Hepatocyte (in vitro differentiated cells): ENCODE measurements at places on chromosomes 1 and 21. TPM values are rescaled to one million over a fixed set of nuclear protein-coding genes. Genes with fewer than 3 reads are reported as not detected.

DNA sequence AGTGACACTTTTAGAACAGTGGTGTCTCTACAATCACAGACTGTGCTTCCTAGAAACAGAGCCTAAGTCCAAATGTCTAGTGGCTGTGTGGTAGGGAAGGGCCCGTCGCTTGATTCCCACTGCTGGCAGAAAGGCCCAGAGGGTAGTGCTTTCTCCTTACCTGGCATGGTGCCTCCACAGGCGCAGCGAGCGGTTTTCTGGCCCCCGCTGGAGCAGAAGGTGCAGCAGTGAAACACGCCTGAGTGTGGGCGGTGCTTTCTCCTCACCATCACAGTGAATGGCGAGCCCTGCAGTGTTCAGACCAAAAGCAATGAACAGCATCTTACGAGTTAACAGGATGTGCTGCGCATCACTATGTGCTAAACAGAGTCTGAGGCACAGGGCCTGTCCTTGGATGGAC lies 8.3 kb downstream of the TRIM45 start:
- H3K27ac ChIP-seq, result no peak overlapping the region
- H3K4me3 ChIP-seq, result no peak overlapping the region
- H3K4me1 ChIP-seq, result no peaks in the 10 kb centered on the region

DNA sequence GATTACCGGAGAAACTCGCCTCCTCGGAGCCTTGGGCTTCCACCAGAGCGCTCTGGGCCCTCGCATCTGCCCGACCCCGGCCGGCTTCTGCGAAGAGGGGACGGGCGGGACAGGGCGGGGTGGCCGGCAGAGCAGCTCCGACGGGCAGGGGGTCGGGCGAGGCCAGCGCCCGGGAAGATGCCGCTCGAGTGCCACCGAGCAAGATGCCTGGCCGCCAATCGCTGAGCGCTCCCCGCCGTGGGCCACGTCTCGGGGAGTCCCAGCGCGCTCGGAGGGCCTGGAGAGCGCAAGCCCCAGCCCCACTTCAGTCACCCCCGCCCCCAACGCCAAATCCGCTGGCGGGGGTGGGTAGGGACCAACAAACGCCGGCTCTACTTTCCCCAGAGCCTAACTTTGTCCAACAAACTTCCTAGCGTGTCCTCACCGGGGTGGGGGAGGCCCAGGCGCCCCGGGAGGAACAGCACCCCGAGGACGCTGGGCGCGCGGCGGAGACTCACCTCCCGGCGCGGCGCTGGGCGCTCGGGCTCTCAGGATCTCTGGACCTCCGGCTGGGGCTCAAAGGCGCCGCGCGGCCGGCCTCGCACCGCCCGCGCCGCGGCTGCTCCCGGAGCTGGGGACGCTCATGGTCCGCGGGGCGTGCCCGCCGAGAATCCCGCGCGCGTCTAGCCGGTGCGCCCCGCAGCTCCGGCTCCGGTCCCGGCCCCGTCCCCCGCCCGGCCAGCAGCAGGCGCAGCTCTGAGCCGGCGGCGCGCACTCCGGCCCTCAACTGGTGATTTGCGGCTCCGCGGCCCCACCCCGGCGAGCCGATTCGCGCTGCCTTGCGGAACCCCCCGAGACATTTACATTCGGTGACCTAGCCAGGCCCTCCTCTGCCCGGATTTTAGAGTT lies at the start of gene BCAR3:
BCAR3 (minus strand) TSS at position 737 of the 888 bp plus-strand sequence. CDS start 6,907 bp downstream, outside the sequence.
- H3K4me1 ChIP-seq, result peaks cover 13% of the 10 kb centered on the region
- peak within 1 kb of the TSS; percentile 92 for H3K27ac ChIP-seq
- peak within 1 kb of the TSS; percentile 68 for H3K4me3 ChIP-seq
- no peaks in the 10 kb centered on the region for H3K27me3 ChIP-seq

HSD3B2 gene
- 3.4 and 7.3 TPM in 2 replicates for total RNA-seq

DNA sequence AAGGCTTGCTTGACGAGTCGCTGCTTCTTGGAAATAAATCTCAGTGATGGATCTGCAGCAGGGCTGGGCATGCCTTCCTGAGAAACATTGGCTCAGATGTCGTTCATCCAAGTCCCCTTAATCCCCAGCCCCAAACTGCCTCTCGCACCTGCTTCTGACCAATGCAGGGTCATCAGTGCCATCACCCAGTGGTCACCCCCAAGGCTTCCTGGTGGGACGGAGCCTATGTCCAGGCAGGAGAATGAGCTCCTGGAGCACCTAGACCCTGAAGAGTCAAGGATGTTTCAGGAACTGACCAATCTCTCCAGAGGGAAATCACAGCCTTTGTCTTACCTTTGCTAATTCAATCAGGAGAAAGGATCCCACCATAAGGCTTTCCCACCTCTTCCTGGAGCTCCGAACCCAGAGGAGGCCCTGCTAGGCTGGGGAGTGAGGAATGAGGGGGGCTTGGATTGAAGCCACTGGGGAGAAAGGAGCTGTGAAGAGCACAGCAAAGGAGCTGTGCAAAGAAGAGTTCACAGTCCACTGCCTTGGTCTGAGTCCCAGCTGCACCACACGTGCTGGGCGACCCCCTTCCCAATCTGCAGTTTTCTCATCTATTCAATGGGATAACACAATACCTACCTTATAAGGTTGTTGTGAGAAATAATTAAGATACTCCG lies 416.1 kb downstream of the NPHP4 start:
- no peak overlapping the region for H3K4me3 ChIP-seq
- no peak overlapping the region for H3K27ac ChIP-seq
- no peak for DNase-seq
- H3K36me3 ChIP-seq, result no peaks in the 10 kb centered on the region
- no peaks in the 10 kb centered on the region for H3K27me3 ChIP-seq

HES3 gene
- not detected in 2 replicates for total RNA-seq
